ENCODE measurements at places on chromosomes 7 and 10.
A peak's percentile ranks its signal among the peaks of the same experiment; 100 is the strongest.

- DNase-seq: no peak
Observed at GRCh38 chr10:69346776-69347175, 68.5 kb downstream of the HK1 start.

DNA sequence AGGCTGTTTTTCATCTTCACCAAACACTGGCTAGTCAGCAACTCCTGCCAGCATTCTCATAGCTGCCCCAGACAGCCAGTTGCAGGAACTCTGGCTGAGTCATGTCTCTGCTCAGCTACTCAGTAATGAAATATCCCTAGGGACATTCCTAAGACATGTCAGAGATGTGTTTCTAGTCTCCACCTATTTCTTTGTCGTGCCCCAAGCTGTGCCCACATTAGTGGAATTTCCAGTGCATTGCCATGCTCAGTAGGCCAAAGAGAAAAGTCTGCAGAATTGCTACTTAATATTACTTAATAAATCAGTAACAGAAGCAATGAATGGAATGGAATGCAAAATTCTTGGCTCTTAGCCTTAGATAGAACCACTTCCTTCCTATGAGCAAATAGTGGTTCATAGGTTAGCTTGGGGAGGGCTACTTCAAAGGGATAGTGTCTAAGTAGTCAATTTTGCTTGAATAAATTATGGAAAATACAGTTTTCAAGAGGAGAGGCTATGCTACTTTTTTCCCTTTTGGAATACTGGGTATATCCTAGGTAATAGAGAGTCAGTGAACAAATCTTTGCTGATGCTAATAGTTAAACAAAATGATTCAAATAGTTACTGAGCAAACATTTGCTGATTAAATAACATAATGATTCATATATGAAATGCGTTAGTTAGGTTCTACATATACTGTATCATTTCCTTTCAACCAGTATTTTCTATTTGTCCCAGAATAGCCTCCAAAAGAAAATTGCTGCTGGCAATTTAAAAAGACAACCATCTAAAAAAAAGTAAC lies 23.6 kb upstream of the SEMA3C start:
- no peak for DNase-seq

DNA sequence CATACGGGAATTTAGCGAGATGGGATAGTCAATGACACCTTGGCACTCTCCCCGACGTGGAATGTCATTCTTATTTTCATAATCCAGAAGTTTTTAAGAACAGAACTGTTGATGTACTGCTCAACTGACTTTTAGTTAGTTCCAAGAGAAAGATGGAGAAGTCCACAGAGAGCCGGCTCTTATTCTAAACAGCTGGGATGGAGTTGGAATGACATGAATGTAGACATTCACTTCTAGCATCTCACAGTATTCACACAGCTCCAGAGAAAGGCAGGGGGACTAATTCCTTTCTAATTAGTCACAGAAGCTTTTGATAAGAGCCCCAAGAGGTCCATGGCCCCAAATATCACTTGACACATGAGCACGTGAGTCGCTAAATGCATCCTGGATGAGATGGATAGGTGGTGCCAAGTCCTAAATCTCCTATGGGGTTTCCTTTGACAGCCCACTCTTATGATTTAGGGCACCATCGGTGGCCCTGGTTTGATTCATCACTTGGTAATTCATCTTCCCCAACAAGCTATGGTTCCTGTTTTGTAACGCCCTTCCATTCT lies 420.3 kb upstream of the AUTS2 start:
- no peak for DNase-seq

GRCh38 chr7:129830949-129831348 lies 121.8 kb downstream of the UBE2H start:
- DNase-seq: no peak

GRCh38 chr7:117219485-117219884 lies 103.4 kb downstream of the WNT2 start:
- no peak for DNase-seq

DNA sequence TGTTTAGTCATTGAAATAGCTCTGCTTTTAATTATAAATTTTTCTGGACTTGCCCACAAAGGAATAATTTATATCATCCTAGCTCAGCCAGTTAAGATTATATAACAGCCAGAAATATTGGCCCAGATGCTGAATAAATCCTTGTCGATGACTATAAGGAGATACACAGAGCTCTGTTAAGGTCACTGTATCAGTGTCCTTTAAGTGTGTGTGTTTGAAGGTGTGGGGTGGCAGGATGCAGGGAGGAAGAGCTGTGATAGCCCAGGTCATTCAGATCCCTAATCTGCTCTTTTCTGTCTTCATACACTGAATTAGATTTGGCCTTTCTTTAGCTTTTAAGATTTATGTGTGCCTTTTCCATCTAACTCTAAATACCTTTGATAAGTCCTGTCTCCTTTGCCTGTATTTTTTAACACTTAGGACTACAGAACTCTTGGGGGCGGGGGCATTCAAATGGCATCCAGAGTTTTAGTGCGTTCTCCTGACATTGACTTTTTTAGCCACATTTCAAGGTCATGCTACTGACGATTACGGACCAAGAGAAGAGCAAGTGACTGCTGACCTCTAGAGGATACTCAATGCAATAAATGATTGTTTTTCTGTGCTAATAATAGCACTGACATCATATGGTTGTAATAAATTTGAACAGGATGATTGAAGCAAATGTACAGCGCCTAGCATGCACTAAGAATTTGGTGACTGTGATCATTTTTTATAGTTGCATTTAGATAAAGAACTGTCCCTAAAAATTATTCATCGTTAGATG lies 172.3 kb downstream of the CACNB2 start:
- DNase-seq: no peak

DNA sequence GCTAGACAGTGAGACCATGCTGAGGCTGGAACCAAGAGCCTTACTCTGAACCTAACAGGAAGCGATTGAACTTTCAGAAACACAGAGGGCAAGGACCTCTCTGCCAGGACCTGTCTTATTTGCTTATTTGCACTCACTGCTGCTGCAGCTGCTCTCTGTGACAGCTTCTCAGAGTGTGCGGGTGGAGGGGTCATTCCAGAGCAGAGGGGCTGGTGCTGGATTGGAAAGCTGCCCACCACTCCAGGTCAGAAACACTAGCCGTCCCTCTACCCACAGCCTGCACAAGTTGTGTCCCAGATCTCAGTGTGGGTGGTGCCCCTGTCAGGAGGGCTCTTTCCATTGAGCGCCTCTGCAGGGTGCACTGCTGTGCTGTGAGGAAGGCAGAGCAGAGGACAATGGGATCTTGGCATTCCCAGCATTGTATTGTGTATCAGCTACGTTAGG lies 126.2 kb downstream of the CCNY start:
- no peak for DNase-seq

DNA sequence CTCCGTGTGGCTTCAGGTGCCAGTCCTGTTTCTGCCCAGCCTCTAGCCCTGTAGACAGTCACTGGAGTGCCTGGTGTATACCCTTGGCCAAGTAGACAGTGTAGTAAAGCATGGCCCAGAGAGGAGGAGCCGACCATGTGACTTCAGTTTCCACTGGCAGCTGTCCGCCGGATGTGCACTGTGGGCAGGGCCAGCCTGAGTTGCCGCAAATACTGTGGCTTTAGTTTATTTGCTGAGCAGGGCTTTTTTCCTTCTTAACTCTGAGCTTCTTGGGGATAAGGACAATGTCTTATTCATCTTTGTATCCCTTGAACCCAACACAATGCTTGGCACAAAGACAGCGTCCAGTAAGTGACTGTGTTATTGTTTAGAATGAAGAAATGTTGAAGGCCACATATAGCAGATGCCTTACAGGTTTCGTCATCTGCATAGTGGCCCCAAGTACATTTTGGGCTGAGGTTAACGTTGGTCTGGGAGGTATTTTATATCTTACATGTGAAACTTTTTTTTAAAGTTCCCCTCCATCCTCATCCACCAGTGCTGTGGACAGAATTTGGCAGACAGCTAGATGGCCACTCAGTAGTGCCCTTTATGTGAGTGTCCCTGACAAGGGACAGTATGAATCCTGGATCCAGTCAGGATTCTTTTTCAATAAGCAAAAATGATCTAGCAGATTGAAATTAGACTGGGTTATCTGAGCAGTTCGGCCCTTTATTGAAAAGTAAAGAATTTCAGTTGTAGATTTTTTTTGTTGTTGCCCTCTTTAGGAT lies 40.6 kb downstream of the CYP17A1 start:
- DNase-seq: no peak

DNA sequence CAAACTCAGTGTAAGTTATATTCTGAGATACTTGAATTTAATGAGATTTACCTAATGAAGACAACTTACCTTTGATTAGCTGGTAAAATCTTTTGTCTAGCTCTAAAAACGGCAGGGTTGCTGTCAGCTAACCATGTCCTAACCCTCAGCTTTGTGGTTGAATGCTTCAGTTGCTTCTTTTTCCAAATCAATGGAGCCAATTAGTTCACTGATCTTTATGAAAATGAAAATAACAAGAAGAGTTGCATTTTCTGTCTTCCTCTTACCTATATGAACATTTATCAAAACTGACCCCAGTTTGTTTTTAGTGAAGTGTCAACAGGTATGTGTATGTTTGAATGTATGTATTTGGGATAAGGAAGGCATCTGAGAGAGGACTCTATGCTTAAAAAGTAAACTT lies 253.1 kb upstream of the MTPN start:
- no peak for DNase-seq

GRCh38 chr10:61286686-61287085 lies 166.5 kb downstream of the TMEM26 start:
- no peak for DNase-seq

DNA sequence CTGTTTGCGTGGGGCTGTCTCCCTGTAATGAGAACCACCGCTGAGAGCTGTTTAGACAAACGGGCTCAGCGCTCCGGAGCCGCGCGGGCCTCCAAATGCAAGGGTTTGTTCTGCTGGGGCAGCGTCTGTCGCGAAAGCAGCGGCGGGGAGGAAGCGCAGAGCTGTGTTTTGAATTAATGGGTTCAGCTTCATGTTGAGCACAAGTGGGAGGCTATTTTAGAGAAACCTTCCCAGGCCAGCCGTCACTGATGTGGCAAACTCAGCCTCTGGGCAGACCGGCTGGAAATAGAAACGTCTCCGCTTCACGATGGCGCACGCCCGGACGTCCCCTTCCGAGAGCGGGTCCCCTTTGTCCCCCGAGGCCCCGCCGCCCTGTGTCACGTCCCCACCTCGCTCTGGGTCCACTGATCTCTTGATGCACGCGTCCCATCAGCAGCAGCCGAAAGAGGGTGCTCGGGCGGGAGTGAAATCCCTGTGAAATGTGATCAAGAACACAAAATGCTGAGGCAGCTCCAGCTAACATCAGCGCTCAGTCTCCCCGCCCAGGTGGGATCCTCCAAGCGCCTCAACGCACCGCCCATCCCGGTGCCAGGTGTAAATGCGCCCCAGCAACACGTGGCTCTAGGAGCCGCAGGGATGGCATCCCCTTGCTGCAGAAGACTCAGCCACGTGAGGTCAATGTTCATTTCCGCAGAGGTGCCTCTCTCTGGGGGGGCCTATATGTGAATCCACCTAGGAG lies 44.9 kb downstream of the BAMBI start:
- no peak for DNase-seq

DNA sequence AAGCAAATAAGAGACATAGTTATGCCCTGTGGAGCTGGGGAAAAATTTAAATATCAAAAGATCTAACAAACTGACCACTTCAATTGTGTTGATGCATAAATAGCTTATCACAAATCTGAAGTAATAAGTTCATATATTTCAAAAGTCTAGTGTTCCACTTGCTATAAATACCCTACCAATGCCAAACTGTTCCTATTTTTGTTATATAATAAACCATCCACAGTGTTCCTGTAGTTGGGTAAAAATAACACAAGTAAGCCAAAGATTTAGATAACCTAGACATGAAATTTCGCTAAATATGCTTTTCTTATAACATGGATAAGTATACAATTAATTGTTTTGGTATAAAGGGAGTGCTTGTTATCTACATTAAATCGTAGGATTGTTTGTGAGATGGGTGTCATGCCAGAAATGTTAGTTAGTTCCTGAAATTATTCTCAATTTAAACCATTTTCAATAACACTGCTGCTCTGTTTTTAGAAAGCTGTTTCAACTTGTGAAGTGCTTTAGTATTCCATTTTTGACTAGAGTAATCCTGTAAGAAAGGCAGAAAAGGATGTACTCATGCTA lies 85.5 kb downstream of the CACNA2D1 start:
- DNase-seq: no peak

GRCh38 chr7:157022681-157023588 lies 12.5 kb upstream of the MNX1 start:
- DNase-seq: no peak

DNA sequence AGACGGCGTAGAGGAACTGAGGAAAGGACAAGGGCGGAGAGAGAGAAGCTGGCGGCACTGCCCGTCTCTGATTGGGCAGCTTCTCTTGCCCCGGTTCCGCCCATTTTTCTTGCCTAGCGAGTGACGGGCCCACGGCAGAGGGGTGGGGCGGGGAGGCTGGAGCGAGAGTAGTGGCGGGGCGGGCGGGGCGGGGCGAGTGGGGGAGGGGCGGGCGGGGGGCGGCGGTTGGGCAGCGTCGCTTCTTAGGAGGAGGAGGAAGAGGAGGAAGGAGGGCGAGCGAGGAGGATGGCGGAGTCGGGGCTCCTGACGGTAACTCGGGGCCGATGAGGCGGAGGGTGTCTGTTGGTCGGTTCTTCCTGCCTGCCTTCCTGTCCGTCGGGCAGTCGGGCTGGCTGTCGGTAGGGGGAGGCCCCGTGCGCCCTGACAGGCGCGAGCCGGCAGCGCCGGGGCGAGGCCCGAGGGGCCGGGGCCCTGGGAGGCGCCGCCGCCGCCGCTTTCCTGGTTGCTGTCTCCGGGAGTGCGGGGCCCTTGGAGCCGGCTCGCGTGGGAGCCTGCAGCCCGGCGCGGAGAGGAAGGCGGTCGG lies at the start of gene SHOC2:
Gene SHOC2 (plus strand): TSS at position 256 of the 583 bp plus-strand sequence. CDS start 44,755 bp downstream, outside the sequence.
- peak; percentile 98 for DNase-seq

GRCh38 chr10:98168147-98168546 lies 33.7 kb downstream of the R3HCC1L start:
- no peak for DNase-seq

DNA sequence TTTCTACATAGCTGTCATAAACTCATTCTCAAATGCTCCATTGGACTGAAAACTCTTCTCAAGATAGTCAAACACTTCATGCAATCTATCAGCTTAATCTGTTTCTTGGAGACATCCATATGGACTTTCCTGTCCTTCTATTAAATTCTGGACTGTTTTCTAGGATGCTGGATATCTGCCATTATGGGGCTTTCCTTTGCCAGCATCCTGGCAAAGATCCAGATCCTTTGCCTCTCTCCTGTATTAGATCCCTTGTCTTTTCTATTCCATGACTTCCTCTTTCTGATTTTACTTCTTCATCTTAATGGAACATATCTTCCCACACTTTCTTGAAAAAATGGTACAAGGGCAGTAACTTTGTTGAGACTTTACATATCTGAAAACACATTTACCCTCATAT lies 35.9 kb upstream of the SKAP2 start:
- no peak for DNase-seq

DNA sequence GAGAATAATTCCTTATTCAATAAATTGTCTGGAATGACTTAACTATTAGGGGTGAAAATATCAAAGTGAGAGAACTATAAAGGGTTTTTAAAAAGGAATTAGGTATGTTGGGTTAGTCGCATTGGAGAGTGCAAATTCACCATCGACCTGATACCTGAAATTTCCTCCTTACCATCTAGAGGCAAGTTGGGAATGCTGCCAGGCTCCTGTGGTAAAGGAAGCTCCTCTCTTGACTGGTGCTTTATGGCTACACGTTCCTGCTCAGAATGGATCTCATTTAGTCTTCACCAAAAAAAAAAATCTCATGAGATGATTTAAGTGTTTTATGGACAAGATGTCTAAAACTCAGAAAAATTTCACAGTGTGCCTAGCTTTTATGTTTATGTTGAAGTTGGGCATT lies 129.8 kb downstream of the EGFR start:
- DNase-seq: no peak

Measured in T-helper 17 cell (primary cell).